Activated T-cell treated with anti-CD3 and anti-CD28 coated beads for 1 hour (primary cell): ENCODE measurements at places on chromosomes 1 and 21.

- no peak for DNase-seq
Measured at GRCh38 chr1:6030132-6030531, 15.6 kb upstream of the KCNAB2 start.

GRCh38 chr1:109768335-109768650, 4.6 kb upstream of the EPS8L3 start:
- no peak for DNase-seq

DNA sequence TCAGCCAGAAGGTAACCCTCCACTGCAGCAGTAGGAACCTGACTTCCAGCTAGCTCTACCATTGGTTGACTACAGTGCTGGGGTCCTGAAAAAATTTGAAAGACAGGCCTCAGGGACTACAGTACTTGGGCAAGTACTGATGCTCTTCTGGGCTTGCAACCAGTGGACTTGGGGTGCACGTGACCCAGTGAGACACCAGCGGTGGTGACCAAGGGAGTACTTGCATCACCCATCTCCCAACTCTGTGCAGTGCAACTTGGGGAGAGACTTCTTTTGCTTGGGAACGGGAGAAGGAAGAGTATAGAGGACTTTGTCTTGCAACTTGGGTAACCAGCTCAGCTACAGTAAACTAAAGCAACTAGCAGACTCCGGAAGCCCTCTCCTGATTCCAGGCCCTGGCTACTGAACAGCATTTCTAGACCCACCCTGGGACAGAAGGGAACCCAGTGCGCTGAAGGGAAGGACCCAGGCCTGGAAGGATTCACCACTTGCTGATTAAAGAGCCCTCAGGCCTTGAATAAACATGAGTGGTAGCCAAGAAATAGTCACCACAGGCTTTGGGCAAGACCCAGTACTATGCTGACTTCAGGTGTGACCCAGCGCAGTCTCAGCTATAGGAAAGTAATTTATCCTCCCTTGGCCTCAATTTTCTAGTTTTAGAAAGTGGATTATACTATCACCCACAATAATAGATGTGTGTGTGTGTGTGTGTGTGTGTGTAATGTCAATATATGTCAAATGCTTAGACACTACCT, 45.6 kb downstream of the TNNI3K start:
- DNase-seq = no peak

DNA sequence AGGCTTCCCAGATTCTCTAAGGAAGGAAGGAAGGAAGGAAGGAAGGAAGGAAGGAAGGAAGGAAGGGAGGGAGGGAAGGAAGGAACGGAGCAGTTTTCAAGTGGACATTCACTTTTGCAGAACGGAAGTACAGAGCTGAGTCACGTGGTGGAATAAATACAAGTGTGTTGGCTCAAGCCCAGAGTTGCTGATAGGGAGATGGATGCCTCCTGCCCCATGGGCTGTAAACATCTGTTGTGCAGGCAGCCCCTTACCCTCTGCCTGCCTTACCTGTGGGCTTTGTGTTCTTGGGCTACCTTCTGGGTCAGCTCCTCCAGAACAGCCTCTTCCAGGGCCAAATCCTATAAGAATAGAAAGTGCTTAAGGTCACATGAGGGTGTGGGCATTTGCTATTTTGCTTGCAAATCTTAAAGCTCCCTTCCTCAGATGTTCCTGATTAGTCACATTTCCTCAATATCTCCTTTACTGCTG, 121.7 kb downstream of the SMYD2 start:
- no peak for DNase-seq

- DNase-seq = no peak
Measured at GRCh38 chr1:45177452-45177851, 29.0 kb downstream of the ZSWIM5 start.

- no peak for DNase-seq
Measured at GRCh38 chr1:224411766-224412165, 22.8 kb downstream of the WDR26 start.

DNA sequence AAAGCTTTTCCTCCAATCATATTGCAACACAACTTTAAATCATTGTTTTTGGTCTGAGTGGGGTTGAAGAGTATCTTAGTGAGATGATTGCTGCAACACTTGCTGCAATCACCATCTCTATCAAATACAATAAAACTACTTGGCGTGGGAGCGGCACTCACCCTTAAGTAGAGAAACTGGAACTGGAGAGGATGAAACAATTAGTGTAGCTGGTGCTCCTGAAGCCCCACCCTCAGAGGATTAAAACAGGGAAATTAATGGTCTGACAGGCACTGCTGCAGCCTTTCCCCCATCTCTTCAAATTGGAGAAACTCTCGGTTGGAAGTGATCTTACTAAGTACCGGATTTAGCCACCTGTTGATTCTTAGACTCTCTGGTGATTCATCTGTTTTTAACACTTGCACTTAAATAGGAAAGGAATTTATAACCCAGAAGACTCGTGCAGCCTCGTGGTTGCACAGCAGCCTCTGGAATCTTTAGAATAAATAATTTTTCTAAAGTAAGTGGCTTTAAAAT, 80.5 kb upstream of the KIF26B start:
- no peak for DNase-seq

DNA sequence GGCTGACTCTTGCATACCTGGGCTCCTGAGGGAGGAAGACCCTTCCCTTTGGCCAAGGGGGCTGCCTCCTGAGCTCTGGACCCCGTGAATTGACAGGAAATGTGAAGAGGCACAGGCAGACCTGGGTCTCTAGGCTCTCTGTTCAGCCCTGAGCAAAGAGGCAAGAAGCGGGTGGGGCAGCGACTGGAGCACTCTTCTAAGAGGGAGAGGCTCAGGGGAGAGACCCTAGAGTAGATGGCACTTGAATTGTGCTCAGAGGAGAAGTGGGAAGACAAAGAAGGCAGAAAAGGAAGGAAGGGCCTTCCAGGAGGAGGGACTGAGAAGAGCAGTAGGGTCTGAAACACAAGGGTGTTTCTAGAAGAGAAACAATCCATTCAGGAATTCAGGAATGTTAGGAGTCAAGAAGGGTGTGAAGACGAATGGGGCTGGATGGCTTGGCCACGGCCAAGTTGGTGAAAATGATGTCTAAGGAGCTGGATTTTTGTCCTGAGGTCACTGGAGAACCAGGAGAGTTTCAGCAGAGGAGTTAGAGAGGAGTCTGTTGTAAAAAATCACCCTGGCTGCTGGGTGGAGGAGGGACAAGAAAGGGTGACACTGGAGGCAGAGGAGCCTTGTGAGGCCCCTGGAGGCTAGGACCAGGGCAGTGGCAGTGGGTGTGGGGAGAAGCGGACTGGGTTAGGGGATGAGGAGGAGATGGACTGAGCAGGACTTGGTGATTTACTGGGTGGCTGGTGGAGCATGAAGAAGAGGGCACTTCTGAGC, 5.3 kb downstream of the TIE1 start:
- no peak for DNase-seq
